ENCODE measurements at places on chromosomes 1 and 21.

GRCh38 chr1:201562659-201563405, 23.9 kb downstream of the NAV1 start:
- no peak for DNase-seq

DNA sequence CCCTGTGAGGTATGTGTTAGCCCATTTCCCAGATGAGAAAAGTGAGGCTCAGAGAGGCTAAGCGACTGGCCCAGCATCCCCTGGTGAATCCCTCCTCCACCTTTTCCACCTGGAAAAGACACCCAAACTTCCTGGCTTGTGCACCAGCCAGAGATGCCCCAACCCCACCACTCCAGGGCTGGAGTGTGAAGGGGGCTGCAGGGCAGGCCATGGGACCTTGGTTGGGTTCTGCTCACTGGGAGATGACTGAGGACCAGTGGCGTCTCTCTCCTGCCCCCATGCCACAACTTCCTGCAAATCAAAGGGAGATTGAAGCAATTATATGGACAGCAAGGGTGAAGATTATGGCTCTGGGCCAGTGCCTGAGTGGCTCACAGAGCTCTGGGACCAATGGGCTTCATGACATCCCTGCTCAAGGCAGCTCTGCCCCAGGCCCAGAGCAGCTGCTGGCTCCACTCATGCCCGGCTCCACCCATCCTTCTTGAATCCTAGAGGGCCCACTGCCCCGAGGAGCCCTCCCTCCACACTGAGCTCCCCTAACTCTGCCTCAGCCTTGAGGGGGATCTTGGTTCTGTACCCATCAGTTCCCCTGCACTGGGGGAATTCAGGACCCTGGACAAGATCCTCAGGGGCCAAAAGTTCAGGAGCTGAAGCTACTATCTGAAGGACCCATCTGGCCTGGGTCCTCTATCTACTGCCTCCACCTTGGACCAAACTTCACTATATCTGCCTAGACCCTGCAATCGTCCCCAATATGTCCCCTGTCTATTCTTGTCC, 416.9 kb downstream of the PTPRU start:
- DNase-seq = no peak

DNA sequence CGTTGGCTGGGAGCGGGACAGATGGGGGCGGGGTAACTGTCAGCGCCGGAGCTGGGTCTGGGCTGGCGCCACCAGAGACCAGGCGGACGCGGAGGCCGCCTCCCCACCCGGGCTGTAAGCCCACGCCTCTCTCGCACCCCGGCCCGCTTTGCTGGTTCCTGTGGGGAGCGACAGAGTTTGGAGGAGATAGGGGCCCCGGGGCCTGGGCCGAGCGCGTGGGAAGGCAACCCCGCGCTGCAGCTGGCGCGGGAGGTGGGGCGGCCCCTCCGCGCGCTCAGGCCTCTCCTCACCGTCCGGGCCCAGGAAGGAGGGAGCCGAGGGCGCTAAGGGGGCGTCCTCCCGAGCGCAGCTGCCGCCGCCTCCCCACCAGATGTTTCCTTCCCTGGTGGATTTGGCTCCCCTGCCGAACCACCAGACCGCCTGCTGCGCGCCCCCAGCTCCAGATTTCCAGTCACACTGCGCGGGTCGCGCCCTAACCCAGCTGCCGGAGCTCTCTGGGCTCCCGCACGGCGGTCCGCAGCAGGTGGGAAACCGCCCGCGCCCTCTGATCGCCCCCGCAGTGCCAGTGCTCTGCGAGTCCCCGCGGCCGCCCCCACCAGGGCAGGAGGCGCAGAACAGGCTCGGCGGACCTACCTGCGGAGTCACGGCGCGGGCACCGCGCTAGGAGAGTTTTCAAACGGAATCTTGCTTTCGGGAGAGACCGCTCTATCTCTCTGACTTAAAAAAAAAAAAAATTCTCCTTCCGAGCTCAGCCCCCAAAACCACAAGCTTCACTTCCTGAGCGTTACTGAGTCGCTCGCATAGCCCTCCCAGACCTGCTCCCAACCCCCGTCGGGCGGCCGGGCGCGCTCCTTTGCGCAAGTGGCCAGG, 1.1 kb downstream of the GFI1 start:
- DNase-seq = peak; percentile 71

DNA sequence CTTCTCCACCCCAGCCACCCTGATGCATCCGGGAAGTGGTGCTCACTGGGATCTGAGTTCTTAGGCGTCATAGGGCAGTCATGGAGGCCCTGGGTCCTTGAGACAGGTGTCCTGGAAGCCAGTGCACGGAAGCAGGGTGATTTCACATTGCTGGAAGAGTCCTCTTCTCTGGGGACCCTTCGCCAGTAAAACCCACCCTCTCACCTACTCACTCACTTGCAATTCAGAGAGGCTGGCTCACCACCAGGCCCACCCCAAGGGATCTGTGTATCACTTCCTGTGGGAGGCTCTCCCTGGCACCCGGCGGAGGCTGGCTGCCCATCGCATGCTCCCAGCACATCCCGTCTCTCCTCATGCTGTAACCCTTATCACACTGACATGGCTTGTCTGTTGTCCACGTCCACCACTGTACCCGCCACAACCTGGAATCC, 40.2 kb upstream of the EPS8L3 start:
- DNase-seq = no peak

GRCh38 chr21:45533361-45533845, 8.8 kb downstream of the SLC19A1 start:
- no peak for DNase-seq

DNA sequence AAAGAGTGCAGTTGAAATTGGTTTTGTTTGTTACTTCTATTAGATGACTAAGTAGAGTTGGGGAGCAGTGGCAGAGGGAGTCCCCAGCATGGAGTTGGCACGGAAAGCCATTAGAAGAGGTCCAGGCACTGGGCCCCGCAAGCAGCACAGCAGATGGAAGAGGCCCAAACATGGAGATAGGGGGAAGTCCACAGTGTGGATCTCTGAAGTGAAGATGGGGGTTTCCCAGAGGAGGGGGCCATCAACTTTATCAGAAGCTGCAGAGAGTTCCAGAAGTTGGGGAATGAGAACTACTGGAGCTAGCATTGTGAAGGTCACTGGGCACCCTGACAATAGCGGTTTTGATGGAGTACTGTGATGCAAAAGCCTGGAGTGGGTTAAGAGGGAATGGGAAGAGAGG, 30.6 kb downstream of the PAFAH2 start:
- DNase-seq = no peak

DNA sequence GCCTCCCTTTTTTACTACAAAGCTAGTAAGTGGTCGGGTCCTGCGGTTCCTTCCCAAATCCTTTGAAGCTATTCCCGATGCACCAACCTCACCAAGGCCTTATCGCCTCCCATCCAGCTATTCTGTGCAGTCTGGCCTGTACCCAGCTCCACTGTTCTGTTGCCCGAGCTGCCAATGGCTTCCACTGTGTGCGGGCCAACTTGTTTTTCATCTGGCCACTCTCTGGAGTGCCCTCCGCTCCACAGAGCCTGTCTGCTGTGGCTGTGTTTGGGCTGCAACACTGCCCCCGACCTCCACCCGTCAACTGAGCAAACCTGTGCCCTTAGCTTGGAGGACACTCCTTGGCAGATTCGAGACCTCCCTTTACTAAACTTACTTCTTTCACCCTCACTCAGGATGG, 125.0 kb downstream of the KIAA0319L start:
- no peak for DNase-seq

- no peak for DNase-seq
Measured at GRCh38 chr1:154492115-154492514, 9.9 kb upstream of the TDRD10 start.

DNA sequence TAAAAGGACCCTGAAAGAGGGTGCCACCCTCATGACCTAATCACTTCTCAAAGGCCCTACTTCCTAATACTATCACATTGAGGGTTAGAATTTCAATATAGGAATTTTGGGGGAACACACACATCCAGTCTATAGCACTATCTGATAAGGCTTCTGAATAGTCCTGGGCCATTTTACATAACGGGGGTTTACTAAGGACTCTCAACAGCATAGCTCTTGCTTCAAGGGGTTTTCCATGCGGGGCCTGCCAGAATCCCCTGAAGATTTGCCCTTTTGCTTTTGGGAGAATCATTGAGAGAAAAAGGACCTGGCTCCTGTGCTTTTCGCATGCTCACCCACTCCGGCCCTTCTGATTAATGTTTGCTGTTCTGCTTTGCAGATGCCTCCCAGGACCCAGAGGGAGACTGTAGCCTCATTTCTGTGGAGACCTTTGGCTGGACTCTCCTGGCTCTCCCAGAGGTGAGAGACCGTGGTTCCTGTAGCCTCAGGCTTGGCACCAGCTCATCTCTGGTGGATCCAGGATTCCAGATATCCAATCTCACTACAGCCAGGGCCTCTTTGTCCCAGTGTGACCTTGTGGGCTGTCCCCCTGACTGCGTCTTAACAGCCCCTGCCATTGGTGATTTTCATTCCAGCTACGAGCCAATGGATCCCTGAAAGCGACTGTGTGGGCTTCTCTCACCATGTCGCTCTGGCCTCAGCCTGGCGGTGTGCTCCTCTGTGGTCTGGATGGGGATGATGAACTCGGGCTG, 72.6 kb downstream of the DDR2 start:
- no peak for DNase-seq

DNA sequence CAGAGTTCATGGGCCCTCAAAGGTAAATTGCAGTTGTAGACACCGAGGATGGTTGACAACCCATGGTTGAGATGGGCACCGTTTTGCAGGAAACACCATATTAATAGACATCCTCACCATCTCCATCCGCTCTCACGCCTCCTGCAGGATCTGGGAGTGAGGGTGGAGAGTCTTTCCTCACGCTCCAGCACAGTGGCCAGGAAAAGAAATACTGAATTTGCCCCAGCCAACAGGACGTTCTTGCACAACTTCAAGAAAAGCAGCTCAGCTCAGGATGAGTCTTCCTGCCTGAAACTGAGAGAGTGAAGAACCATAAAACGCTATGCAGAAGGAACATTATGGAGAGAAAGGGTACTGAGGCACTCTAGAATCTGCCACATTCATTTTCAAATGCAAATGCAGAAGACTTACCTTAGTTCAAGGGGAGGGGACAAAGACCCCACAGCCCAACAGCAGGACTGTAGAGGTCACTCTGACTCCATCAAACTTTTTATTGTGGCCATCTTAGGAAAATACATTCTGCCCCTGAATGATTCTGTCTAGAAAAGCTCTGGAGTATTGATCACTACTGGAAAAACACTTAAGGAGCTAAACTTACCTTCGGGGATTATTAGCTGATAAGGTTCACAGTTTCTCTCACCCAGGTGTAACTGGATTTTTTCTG, 9.3 kb downstream of the SLAMF8 start:
- no peak for DNase-seq

GRCh38 chr1:207793327-207793726, 41.5 kb downstream of the CD46 start:
- DNase-seq = no peak
